ENCODE measurements at places on chromosomes 4 and X. TPM values are rescaled to one million over a fixed set of nuclear protein-coding genes. Genes with fewer than 3 reads are reported as not detected.

DNA sequence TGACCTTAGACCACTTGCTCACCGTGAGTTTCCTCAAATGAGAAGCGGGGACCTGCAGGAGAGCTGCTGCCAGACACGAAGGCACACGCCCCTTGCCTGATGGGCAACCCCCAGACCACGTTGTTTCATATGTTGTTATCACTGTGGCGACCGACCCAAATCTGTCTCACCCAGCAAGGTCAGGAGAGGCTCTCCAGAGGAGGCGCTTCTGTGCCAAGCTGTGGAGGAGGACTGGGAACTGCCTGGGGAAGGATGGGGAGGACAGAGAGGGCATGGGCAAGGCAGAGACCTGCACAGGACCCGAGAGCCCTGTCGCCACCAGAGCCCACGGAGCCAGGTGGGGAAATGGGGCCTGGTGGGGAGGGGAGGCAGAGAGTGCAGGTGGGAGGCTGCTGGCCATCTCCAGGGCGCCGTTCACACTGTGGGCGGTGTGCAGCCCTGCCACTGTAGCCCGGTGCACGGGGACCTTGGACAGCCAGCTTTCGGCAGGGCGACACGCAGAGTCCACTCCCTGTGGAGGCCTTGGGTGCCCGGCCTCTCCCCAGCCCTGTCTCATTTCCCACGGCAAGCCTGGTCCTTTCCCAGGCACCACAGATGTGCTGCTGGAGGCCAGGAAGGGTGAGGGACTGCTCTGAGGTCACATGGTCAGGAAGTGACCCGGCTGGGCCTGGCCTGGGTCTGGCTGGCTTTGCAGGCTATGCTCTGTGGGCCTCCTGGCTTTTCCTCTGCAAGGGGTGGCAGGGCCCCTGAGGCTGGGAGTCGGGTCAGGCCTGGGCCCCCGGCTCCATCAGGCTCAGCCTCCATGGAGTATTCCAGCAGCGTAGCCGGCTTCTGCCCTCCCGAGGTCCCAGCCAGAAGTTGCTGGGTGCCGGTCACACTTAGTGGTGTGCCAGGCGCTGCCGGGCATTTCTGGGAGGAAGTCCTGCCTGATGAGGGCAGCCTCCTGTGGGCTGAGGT lies 3.2 kb downstream of the HTRA3 start:
- DNase-seq: no peak

SGMS2 gene
- 224 TPM for total RNA-seq

GRCh38 chr4:54229631-54230483 lies 764 bp downstream of the PDGFRA start:
- DNase-seq: no peak

EMCN gene
- total RNA-seq: 69.7 TPM

DNA sequence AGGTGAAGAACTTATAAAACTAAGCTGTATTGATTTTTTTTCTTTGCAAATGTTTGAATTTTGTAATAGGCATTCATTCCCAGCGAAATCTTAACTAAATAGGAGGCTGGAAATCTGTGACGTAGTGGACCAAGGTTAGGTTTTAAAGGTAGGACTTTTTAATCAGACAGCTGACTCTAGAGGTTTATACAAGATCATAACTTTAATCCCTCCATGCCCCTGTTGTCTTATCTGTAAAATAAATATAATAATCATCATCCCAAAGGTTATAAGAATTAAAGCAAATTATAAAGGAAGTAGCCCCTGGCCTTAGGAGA lies 101.3 kb downstream of the SHROOM3 start:
- DNase-seq: no peak

USP51 gene
- 7.6 TPM for total RNA-seq

DNA sequence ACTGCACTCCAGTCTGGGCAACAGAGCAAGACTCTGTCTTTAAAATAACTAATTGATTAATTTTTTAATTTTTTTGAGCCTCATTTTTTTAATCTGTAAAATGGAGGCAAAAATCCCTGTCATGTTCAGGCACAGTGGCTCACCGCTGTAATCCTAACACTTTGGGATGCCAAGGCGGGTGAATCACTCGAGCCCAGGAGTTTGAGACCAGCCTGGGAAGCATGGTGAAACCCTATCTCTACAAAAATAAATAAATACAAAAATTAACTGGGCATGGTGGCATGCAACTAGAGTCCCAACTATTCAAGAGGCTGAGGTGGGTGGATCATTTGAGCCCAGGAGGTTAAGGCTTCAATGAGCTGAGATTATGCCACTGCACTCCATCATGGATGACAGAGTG lies 15.4 kb downstream of the AMTN start:
- no peak for DNase-seq

GRCh38 chrX:72107320-72107719 lies 24.4 kb downstream of the RTL5 start:
- no peak for DNase-seq

GRCh38 chr4:128424527-128425497 lies 137.2 kb upstream of the PGRMC2 start:
- DNase-seq: no peak

DNA sequence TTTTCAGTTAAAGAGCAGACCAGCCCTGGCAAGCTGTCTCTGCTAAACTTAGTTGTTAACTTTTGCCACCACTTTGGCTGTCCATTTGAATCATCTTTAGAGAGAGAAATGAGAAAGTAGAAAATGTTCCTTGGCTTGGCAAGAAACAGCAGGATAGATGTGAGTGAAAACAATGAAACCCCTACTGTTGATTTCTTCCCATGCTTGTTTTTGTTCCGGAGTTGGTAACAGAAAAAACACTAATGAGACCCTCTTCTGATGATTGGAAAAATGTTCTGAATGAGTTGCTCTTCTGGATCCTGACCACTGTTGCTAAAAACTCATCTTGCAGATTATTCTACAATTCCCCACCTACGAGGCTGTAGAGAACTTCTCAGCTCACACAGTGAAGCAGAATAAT lies 203.3 kb downstream of the MAPK10 start:
- no peak for DNase-seq

GRCh38 chr4:25878676-25879075 lies 15.9 kb upstream of the SEL1L3 start:
- DNase-seq: no peak

GRCh38 chr4:36042122-36042970 lies 202.0 kb downstream of the ARAP2 start:
- no peak for DNase-seq

Data from thyroid gland (tissue), 4 donors.